ENCODE measurements at places on chromosomes 4 and X.
A peak's percentile ranks its signal among the peaks of the same experiment; 100 is the strongest.

DNA sequence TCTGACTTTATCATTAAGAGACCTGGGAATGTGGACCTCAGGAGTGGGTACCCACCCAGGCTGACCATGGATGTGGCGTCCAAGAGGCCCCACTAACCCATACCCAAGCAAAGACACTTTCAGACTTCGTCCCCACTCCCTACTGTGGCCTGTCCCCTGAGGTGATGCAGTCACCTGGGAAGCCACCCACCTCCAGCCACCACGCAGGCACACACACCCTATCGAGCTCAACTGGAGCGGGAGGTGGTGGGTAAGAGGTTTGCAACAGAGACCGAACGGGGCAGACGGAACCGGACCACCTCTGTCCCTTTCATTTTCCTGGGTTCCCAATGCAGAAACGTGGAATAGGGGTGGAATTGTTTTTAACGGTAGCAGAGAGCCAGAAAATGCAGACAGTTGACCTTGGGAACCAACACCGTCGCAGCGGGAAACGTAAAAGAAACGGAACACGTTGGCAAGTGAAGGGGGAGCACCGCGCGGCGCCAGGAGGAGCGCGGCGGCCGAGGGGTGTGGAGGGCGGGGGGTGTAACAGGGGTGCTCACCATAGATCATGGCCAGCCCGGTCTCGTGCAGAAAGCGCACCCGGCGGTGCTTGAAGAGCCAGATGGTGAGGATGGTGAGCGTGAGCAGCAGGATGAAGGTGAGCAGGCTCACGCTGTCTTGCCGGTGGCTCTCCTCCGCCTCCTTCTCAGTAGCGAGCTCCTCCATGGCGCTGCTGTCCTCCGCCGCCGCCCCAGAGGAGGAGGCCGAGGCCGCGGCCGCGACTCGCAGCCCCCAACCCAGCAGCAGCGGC is 559 bp downstream of the SLC9A7 start:
- DNase-seq = peak; percentile 11

- DNase-seq = peak; percentile 0
These were observed 73.1 kb downstream of the PACRGL start for GRCh38 chr4:20773144-20773997.

GRCh38 chr4:24529555-24529954 is 54.8 kb downstream of the DHX15 start:
- no peak for DNase-seq

GRCh38 chr4:56410247-56411062 is 23.2 kb upstream of the AASDH start:
- DNase-seq = no peak

- DNase-seq = no peak
These were observed 131.7 kb downstream of the CHRNA9 start for GRCh38 chr4:40466789-40467188.

DNA sequence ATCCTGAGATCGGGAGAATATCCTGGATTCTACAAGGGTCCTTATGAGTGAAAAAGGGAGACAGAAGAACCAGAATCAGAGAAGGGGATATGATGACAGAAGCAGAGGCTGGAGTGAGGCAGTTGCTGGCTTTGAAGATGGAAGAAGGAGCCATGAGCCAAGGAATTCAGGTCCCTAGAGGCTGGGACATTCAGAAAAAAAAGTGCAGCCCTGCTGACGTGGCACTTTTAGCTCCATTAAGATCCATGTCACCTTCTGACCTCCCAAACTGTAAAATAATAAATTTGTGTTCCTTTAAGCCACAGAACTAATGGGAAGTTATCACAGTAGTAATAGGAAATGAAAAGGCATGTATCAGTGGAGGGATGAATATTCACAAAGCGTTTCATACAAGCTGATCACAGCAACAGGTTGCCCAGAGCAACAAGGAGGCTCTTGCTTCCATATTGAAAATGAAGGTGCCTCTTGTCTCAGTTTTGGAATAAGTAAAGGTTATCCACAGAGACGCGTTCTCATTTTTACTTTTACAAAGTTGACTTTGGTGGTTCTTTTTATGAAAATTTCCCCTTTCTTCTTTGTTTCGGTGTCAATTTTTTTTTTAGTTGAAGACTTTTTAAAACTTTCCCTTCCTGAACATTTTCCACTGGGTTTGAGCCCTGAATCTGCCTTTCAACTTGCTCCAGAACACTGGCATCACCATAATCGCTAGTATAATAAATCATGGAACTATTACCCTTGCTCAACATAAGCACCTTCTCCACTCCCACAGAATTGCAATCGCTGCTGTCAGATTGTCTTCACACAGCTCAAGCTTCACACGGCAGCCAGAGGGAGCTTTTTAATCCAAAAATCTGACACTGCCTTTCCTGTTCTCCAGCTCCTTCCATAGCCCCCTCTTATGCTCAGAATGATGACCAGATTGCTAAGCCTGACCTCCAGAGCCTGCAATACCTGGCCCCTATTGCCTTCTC is 127.6 kb upstream of the RBPJ start:
- DNase-seq = peak; percentile 13

DNA sequence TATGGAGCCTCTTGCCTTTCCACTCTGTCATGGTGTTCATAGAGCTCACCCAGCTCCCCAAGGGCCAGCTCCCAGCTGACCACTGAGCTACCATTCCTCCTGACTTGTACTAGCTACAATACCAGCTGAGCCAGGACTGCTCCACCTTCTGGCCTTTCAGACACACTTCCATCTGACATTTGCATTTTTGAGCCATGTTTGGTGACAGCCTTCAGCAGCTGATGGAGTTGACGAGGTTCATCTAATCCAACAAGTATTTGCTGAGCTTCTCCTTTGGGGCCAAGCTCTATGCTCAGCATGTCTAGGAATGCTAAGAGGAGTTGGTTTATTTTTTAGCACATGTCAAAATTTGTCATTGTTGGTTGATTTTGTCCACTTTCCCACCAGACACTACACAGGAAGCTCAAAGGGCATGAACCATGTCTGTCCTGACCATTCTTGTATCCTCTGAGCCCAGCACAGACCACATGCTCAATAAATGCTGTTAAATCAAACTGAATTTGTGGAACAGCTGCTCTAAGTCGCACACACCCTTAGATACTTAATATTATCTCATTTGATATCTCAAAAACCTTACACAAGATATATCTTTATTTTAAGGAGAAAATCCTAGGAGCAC is 142.6 kb upstream of the PPARGC1A start:
- DNase-seq = no peak

DNA sequence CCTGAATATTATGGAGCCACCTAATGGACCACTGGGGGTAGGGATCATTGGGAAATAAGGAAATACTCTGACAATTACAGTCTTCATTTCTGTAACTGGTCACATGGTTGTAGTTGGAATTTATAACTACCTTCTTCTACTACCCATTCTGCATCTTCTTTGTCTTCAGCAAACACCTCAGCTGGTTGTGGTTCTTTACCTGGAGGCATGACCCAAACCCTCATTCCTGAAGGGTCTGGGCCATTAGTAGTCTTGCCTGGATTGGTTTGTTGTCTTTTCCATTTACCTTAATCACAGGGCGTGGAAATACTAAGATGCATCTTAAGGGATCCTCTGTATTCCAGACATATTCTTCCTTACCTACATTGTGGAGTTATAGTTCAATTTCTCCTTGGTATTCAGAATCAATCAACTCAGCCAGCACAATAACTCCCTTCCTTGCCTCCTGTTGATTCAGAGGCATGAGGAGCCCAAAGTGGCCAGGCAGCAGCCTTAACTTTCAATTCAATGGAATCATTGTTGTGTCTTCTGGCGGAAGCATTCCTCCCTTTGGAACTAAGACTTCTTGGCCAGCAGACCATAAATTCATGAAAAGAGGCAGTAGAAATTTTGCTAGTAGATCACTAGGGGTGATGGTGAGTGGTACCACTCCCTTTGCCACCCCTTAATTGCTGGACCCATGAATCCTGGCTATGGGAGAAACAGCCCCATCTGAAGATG is 75.7 kb upstream of the RAP2C start:
- DNase-seq = no peak

DNA sequence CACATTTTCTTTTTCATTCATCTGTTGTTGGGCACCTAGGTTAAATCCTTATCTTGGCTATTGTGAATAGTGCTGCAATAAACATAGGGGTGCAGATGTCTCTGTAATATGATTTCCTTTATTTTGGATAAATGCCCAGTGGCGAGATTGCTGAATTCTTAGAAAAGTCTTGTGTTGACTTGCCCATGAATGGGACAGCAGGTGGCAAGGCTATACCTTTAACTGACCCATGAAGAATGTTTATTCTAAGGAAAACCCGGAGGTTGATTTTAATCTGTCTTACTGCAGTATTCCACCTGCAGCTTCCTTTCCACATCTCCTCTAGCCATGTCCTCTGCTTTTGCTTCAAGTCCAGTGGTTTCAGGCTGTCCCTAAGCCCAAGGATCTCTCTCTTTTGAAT is 220.6 kb downstream of the SNCA start:
- DNase-seq = no peak

DNA sequence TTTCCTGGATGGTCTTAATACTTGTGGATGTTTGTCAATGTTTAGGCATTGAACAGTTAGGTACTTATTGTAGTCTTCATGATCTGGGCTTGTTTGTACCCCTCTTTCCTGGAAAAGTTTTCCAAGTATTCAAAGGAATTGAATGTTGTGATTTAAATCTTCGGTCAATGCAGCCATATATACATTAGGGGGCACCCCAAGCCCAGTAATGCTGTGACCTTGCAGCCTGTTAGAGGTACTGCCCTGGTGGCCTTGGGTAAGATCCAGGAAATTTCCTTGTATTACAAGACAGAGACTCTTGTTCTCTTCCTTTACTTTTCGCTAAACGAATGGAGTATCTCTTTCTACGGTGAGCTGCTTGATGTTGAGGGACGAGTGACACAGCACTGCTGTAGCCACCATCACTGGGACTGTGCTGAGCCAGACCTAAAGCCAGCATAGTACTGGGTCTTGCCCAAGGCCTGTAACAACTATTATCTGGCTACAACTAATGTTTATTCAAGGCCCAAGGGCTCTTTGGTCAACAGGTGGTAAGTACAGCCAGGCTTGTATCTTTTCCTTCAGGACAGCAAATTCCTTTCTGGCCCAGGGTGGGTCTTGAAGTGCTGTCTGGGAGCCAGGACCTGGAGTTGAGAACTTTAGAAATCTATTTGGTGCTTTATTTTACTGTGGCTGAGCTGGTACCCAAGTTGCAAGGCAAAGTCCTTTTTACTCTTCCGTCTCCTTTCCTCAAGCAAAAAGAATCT is 118.3 kb upstream of the ATOH1 start:
- no peak for DNase-seq

DNA sequence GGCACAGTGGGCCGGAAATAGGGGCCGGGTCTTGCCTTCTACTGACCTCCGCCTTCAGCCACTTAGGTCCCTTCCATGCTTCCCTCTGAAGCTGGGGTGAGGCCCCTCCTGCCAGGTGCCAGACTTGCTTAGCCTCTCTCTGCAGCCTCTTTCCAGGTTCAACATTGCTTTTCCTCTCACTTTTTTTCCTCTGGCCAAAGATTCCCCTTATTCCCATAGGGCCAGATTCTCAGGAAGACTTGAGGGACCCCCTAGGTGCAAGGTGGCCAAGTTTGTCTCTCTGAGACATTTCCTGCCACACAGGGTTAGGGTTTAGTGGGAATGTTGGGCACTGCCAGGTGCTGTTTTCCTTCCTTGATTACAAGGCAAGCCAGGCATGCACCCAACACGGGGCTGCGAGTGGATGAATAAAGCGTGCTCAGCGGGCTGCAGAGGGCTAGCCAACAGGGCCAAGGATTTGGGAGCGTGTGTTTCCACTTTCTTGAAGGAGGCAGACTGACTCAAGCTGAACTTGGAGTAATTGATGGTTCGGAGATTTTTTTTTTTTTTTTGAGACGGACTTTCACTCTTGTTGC is 7.6 kb upstream of the GJB1 start:
- DNase-seq = no peak

All from stimulated activated naive CD4-positive, alpha-beta T cell treated with Interleukin-2 at 50 U/mL for 16 hours (primary cell).